ENCODE measurements at places on chromosomes 6 and 20.

DNA sequence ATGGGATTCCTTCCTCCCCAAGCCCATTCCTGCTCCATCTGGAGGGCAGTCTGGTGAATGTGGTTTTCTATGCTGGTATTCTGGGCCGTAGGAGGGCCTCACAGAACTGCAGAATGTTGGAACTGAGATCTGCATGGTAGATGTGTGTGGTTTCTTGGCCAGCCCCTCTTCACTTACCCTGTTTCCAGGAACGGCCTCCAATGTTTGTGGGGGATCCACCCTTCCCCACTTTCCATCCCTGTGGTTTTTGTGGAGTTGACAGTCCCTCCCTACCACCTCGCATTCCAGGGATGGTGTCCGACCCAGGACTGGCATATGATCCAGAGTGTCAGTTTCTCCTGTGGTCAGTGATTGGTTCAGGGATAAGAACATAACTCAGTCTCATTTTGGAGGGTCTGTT is 26.7 kb upstream of the TMEM14A start:
- no peak for DNase-seq

DNA sequence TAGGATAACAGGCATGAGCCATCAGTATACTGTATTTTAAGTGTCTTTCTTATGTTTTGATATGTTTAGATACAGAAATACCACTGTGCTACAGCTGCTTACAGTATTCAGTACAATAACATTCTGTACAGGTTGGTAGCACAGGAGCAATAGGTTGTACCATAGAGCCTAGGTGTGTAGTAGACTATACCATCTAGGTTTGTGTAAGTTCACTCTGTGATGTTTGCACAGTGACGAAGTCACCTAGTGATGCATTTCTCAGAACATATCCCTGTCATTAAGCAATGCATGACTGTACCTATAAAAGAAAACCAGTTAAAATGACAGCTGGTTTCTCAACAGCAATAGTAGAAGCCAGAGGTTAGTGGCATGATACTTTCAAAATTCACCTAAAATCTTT is 3.0 kb upstream of the ZBTB24 start:
- no peak for DNase-seq

DNA sequence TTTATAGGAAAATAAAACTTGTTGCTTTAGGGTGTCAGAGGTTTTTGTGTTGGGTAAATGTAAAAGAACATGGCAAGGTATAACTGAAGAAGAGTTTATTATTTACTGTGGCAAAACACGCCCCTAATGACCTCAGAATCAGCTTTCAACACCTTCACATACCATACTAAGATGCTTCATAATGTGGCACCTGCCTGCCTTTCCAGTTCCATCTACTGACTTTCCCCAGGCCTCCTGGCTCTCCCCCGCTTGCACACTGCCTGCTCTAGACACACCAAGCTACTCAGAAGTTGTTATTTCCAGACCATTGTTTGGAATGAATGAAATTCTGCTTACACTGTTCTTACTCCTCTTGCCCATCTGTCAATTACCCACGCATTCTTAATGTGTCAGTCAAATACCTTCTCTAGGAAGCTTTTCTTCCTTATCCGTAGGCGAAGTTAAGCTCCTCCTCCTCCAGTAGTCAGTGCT is 1.8 kb downstream of the TIAM2 start:
- DNase-seq, result no peak

DNA sequence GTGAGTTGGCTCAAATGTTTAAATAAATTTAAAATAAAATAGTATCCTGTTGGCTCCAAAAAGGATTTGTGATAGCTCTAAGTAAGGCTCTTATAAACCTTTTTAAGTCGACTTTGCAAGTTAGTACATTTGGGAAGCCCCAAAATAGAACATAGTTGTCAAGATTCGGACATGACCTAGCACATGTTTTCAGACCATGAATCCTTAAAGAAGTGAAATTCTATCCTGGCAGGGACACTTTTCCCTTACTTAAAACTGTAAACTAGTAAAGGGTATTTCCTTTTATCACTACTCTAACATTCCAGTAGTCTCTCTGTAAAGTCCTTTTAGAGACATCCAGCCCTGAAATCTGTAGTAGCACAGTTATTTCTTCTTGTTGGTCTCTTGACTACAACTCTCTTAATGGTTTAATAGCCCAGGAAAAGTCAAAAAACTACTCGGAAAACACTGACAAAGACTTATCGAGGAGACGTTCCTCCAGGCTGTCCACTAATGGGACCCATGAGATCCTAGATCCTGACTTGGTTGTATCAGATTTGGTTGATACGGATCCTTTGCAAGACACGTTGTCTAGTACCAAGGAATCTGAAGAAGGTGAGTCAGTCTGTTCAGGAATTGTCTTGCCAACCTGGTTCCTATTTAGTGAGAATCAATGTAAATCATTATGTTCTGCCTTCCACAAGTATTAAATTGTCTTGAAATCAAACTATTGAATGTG is 83.6 kb downstream of the SCAND1 start:
- no peak for DNase-seq

DNA sequence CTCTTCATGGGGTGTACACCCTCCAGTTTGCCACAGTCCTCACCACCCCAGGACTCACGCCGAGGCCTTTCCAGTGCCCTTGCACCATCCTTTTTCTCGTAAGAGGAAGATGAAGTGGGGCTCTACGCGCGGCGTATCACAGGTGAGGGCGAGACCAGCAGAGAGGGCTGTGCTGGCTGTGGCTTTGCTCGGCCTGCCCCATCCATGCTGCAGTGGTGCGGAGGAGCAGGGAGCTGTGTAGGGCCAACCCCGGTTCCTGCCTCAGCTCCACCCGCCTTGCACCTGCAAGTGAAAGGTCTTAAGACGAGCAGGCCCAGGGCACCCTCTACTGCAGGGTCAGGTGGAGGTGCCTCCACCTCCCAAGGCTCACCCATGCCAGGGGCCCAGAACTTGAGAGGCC is 24.1 kb downstream of the RBCK1 start:
- no peak for DNase-seq

DNA sequence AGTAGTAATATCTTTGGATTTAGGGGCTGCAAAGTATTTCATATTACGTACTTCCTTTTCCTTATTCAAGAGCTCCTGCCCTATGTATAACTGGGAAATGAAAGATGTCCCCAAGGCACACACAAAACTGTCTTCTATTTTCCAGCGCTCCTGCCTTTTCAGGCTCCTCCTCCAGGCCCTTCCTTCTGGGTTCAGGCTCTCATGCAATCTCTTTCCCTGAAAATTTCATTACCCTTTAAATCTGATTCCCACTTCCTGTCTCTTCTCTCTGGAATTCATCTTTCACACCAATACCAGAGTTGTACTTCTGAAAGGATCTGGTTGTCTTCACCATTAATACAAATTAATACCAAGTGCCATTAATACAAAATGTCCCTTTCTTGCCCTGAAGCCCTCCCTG is 181.6 kb downstream of the UTRN start:
- DNase-seq, result no peak

DNA sequence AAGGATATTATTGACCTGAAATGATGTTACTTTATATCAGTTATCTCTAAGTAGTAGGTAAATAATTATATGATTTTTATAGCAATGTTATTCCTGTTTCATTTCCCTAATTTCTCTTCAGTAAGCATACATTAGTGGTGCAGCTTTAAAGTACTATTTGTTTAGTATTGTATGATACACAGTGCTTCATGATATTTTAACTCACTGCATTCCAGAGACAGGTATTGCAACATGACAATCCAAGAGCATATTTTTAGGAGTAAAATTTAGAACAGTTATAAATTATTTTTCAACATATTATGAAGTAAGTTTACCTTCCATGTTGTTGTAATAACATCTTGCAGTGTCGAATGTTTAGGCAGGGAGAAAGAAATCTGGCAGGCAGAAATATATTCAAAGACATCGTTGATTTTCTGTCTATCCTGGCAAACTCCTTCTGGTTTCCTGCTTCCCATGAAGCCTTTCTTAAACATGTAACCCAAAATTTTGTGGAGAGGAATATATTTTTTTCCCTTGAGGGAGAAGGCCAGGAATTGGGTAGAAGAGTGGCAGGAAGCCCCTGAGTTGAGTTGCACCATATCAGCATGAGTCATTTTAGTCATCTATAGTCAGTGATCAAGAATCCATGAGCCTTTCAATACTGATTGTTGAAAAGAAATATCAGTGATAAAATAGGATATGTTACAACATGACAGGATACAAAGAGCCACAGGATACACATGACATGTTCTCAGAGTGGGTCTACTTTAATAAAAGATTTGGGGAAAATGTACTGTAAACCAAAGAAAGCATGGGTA is 29.0 kb upstream of the PTCHD4 start:
- no peak for DNase-seq

- DNase-seq, result no peak
These were observed 226.8 kb downstream of the C6orf118 start for GRCh38 chr6:165082636-165083035.

GRCh38 chr20:32651537-32651936 is 22.2 kb downstream of the C20orf203 start:
- no peak for DNase-seq

DNA sequence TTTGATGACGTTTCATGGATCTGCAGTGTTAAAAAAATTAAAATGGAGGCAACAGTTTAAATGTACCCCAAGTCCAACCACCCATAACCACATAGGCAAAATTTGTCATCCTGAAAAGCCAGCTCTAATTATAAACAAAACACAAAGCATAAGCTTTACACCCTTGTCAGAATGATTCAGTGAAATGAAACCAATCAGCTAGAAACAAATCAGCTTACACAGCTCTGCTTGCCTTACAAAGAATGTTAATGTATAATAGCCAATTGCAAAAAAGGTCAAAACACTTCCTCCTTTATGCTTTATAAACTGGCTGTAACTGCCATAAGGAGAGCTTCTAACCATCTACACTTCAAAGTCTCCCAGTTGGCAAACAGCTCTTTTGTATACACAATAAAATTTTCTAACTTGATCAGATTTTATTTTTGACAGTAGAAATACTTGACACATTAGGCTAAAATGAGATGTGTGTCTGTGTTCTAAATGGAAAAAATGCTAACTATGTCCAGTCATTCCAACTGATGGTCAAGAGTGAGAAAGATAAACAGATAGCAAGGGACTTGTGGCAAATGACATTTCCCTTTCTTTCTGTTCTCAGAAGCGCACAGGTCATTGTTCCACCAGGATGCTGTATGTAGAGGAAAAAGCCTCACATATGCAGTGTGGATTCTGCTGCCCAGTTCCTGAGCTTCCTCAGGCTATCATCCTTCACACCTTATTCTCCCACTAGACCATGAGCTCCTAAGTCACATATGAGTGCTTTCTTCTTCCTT is 344.3 kb upstream of the ID4 start:
- DNase-seq, result no peak

- DNase-seq, result no peak
These were observed 97.7 kb downstream of the BTBD9 start for GRCh38 chr6:38542031-38542430.

- DNase-seq, result no peak
These were observed 649.2 kb upstream of the FLRT3 start for GRCh38 chr20:14986656-14987055.

GRCh38 chr6:22448291-22448711 is 121.1 kb upstream of the HDGFL1 start:
- DNase-seq, result no peak

DNA sequence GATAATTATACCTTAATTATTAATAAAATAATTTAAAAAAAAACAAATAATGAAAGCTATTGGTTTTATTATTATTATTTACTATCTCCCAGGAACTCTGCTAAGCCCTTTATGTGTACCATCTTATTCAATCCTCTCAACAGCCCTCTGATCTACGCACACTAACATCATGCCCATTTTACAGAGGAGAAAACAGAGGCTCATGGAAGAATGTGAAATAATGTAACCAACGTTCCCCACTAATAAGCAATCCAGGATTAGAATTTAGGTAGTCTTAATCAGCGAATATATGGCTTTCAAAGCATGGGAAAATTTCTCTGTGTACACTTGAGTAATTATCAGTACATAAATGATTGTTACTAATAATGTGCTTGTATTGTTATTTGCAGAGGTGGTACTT is 89.0 kb downstream of the MAFB start:
- no peak for DNase-seq

GRCh38 chr20:34150306-34151000 is 38.4 kb upstream of the EIF2S2 start:
- DNase-seq, result no peak

DNA sequence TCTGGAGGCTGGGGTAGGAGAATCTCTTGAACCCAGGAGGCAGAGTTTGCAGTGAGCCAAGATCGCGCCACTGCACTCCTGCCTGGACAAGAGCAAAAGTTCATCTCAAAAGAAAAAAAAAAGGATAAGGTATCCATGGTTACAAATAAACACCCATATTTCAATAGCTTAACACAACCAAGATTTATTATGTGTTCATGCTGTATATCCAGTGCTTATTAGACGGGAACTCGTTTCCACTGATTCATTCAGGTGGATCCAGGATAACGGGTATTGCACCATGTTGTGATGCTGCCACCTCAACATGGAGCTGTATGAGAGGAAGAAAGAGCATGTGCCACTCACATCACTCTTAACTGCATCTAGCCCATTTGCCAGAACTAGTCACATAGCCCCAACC is 69.1 kb upstream of the HIVEP1 start:
- no peak for DNase-seq

GRCh38 chr6:149951096-149951495 is 9.3 kb downstream of the ULBP2 start:
- no peak for DNase-seq

DNA sequence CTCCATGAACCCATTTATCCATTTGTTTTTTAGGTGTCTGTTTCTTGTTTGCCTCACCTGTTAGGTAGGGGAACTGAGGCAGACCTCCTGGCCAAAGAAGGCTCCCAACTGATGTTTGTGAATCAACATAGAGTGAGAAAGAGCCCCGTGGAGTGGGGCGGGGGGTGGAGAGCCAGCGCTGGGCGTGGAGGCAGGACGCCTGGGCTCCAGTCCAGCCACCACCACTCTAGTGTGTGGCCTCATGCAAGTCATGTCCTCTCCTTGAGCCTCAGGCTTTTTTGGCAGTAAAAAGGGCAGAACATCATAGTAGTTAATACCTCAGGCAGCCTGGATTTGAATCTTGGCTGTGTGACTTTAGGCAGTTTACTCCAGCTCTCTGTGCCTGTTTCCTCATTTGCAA is 42.2 kb upstream of the SCRT2 start:
- no peak for DNase-seq

DNA sequence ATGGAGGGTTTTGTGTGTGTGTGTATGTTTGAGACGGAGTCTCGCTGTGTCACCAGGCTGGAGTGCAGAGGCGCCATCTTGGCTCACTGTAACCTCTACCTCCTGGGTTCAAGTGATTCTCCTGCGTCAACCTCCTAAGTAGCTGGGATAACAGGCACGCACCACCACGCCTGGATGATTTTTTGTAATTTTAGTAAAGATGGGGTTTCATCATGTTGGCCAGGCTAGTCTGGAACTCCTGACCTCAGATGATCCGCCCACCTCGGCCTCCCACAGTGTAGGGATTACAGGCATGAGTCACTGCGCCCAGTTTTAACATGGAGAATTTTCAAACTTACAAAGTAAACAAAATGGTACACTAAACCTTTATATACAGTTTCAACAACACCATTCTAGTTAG is 22.8 kb downstream of the AMD1 start:
- DNase-seq, result no peak

GRCh38 chr6:168956884-168957730 is 296.5 kb downstream of the THBS2 start:
- DNase-seq, result peak; percentile 64
